ENCODE measurements at places on chromosomes 12 and 14.

- no peak for DNase-seq
Observed at GRCh38 chr14:104820669-104821228, 19.8 kb downstream of the ZBTB42 start.

- DNase-seq, result no peak
Observed at GRCh38 chr12:51871918-51872688, 15.8 kb upstream of the ANKRD33 start.

DNA sequence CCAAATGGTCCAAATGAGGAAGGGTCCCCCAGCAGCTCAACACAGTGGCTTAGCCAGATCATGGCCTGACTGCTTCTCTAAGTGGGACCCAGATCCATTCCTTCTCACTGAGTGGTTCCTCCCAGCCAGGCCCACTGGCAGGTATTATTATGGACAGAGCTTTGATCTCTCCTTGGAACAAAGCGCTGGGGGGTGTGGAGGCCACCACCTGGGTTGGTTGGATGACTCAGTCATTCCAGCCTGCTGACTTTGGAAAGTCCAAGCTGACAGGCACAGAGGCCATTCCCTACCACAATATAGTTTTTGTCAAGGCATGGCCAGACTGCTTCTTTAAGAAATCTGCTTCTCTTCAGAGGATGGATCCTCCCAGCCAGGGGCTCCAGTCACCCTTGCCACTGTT, 341.1 kb downstream of the BTG1 start:
- DNase-seq, result no peak

DNA sequence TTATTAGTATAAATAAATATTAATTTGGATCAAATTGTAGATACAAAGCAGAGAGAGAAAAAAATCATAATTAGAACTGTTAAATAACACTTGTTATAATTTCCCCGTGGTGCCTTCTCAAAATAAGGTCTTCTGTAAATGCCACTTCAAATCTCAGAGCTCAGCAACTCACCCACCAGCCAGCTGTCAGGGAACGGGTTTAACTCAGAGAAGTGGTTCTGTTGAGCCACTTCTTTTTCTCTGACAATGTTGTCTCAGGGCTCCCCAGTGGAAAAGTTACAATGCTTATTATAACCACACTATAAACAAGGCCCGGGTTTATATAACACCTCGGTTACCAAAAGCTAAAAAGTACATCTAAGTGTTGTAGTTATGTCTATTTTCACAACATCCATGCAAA, 452.6 kb downstream of the GLT1D1 start:
- no peak for DNase-seq

DNA sequence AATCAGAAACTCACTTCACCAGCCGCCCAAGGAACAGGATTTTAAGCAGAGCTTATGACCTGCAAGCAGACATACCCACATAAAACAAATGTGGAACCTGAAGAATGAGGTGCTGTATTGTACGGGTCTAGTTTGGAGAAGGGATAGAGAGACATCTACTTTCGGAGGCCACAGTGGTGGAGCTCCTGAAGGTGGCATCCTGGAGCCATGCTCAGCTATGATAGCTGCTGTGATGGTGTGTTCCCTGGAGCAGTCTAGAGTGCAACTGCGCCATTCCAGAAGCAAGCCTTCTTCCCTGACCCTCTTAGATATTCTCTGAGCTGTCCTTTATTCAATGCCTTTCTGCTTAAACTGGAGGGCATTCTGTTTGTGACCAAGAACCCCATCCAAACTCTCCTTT, 402.6 kb downstream of the FUT8 start:
- no peak for DNase-seq

GRCh38 chr12:43951286-43951685, 115.4 kb downstream of the TMEM117 start:
- DNase-seq, result no peak

GRCh38 chr14:64680013-64680713, 24.1 kb upstream of the PLEKHG3 start:
- DNase-seq, result no peak

DNA sequence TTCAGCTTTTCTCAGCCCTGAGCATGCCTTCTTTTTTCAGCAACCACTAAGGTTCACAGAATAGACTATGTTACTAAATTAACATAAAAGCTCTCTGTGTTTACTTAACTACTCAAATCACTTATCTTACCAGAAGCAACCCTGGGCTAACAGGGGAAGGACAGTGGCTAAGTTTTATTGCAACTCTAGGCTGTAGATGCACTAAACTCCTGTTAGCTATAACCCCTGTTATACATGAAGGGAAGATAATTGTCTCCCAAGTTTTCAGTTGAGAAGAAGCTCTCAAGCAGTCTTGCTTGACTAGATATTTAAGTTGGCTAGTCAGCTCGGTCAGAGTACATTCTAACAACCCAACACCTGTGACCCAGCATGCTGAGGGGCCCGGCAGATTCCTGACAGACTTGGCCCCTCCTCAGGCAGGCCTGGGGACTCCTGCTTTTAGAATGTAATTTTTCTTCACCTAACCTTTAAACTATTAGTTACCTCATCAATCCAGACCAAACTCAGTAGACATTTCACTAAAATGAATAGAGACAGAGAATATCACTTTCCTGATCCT, 464.5 kb downstream of the EGLN3 start:
- no peak for DNase-seq

GRCh38 chr14:41615011-41615595, 8.4 kb downstream of the LRFN5 start:
- no peak for DNase-seq

DNA sequence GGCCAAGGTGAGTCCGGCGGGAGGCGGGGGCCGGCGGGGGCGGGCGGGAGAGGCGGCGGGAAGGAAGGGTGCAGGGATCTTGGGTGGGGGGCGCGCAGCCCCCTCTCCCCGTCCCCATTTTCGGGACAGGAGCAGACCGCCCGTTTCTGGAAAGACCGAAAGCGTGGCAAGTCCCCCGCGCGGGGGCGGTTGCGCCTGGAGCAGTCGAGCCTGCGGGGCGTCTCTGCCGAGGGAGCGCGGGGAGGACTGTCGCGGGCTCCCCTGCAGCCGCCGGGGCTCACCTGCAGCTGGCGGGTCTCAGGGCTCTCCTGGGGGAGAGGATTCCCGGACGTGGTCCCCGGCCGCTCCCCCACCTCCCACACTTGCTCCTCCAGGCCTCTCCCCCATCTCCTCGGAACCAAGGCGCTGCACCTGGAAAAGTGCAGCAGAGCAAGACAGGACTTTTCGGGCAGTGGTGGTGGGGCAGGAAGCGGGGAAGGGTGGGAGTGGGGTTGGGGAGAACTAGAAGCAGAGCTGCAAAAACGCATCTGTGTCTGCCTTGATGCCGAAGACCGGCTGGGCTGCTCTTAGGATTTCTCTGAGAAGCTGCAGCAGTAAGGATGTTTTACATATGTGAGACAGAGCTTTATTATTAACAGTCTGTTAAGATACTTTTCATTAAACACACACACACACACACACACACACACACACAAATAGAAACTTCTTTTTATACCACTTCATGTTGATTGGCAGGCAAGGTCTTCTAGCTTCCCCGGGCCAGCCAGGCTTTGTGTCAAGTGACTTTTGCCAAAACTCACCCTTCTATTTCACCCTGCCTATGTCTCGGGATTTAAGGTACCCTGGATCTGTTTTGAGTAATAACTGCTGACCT, 677 bp downstream of the C12orf75 start:
- DNase-seq, result no peak

GRCh38 chr12:58148405-58148804, 207.0 kb downstream of the ATP23 start:
- DNase-seq, result no peak

GRCh38 chr12:63420206-63420644, 248.1 kb downstream of the DPY19L2 start:
- DNase-seq, result no peak

DNA sequence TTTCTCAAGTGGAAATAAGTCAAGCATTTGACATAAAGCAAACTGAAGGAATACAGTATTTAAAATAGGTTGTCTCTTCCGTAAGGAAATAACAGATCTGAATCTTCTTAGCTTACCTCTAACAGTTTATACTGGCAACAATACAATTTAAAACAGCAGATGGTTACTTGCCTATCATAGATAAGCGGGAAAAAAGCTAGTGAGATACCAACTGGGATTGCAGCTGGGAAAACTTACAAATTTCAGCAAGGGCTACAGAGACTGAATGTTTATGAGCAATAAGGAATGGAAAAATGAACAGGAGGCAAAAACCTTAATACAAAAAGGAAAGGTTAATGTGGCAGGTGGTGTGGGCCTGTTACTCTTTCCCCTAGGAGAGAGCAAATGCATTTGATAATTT, 220.0 kb downstream of the RASSF9 start:
- DNase-seq, result no peak

DNA sequence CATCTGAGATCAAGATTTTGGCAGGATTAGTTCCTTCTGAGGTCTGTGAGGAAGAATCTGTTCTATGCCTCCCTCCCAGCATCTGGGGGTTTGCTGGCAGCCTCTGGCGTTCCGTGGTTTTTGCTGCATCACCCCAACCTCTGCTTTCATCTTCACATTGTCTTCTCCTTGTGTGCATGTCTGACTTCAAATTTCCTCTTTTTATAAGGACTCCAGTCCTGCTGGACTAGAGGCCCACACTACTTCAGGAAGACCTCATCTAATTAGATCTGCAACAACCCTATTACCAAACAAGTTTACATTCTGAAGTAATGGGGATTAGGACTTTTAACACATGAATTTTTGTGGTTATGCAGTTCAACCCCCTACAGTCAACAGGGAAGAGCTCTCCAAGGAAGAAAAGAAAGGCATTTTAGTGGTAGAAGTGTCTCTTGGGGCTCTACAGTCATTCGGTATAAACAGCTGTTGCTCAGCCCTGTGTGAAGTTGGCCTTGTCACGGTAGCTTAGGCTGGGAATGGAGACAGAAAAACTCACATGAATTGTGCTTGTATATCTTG, 89.7 kb downstream of the CAND1 start:
- no peak for DNase-seq

GRCh38 chr12:131459773-131460365, 251.0 kb upstream of the SFSWAP start:
- DNase-seq, result no peak

- DNase-seq, result no peak
Observed at GRCh38 chr12:50117057-50117622, 5.1 kb downstream of the COX14 start.

GRCh38 chr12:67052981-67053380, 216.2 kb upstream of the CAND1 start:
- no peak for DNase-seq

GRCh38 chr12:115570069-115570777, 707.3 kb downstream of the MED13L start:
- DNase-seq, result no peak

DNA sequence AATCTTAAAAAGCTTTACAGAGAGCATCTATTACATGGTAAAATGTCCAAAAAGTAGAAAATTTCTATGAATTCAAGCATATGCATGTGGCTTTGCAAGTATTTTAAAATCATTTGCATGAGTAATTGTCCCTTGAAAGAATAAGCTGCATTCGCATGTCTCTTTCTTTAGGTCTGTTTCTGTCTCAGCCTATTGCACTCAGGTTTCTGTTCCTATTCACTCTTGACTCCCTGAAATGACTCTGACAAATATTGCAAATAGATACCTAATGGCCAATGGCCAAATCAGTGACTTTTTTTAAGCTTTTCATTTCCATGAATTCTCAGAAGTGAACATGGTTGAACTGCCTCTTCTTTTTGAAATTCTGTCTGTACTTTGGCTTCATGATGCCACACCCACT, 6.4 kb upstream of the TTC8 start:
- DNase-seq, result no peak

DNA sequence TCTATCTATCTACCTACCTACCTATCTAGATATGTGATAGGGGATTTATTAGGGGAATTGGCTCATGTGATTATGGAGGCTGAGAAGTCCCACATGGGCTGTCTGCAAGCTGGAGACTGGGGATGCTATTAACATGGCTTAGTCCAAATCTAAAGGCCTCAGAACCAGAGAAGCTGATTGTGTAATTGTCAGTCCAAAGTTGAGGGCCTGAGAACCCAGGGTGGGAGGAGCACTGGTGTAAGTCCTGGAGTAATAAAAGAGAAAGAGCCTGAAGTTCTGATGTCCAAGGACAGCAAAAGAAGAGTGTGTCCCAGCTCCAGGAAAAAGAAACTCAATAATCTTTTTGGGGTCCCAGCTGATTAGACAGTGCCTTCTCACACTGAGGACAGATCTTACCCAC, 98.5 kb upstream of the SEL1L start:
- DNase-seq, result no peak

GRCh38 chr12:89756585-89757398, 48.2 kb upstream of the ATP2B1 start:
- no peak for DNase-seq

DNA sequence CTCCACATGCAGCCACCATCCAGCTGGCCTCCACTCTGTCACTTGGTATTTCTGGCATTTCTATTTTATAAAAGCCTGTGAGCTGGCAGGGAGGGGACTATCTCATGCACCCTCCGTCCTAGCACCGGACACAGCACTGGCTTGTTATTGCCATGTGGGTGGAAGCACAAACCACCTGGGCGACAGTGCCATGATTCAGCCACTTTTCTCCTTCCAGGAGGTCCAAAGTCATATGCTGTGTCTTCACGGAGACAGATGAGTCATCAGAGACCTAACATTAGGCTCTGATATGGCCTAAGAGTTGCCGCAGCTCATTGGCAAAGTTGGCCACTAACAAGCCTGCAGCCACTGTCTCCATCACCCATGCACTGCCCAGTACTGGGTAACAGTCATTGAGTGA, 1123.0 kb downstream of the VRK1 start:
- no peak for DNase-seq

GRCh38 chr14:64979336-64980074, 7.2 kb upstream of the FNTB start:
- no peak for DNase-seq

GRCh38 chr12:1863823-1864222, 43.5 kb downstream of the LRTM2 start:
- DNase-seq, result no peak

GRCh38 chr12:45655743-45656142, 73.8 kb upstream of the ARID2 start:
- DNase-seq, result no peak

GRCh38 chr12:25051656-25052195, 102.8 kb upstream of the BCAT1 start:
- no peak for DNase-seq

- DNase-seq, result no peak
Observed at GRCh38 chr14:80570930-80571298, 359.6 kb upstream of the DIO2 start.

- no peak for DNase-seq
Observed at GRCh38 chr12:119780786-119781434, 96.2 kb downstream of the CIT start.

- no peak for DNase-seq
Observed at GRCh38 chr14:58815161-58815701, 177.5 kb downstream of the DACT1 start.

DNA sequence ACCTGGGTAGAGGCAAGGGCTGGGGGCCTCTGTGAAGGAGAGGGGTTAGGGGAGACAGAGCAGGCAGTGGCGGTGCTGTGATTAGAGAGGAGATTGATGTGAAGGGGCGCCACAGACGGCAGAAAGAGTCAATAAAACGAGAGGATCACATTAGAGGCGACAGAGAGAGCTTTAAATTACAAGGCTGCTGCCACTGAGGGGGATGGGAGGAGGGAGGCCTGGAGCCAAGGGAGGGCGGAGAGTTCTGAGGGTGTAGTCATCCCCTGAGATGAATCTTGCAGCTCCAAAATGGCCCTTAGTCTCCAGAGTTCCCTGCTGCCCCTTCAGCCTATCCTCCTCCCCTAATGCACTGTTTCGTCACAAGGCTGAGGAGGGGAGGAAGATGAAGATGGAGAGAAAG, 12.8 kb downstream of the ZFHX2 start:
- no peak for DNase-seq

- DNase-seq, result no peak
Observed at GRCh38 chr12:5965950-5966383, 20.9 kb upstream of the ANO2 start.

GRCh38 chr12:59859171-59859510, 263.3 kb downstream of the SLC16A7 start:
- no peak for DNase-seq

GRCh38 chr12:29616664-29617406, 119.3 kb upstream of the OVCH1 start:
- no peak for DNase-seq
